ENCODE measurements at places on chromosomes 5 and 9.
A peak's percentile ranks its signal among the peaks of the same experiment; 100 is the strongest.

DNA sequence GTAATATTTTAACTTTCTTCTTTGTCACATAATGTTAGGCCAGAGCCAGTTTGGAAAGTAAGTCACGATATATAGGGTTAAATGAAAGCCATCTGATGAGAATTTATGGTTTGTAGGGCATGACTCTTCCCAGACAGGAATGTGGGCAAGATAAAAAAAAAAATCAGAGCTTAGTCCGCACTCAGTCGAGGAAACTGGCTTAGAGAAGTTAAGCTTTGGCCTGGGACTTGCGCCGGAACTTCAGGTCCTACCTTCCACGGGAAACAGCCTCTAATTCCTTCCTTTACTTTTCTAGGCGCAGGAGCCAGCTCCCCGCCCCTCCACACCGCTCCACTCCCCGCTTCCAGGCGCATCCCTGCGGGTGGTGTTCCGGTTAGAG, 475 bp downstream of the DDX31 start:
- peak; percentile 43 for DNase-seq

DNA sequence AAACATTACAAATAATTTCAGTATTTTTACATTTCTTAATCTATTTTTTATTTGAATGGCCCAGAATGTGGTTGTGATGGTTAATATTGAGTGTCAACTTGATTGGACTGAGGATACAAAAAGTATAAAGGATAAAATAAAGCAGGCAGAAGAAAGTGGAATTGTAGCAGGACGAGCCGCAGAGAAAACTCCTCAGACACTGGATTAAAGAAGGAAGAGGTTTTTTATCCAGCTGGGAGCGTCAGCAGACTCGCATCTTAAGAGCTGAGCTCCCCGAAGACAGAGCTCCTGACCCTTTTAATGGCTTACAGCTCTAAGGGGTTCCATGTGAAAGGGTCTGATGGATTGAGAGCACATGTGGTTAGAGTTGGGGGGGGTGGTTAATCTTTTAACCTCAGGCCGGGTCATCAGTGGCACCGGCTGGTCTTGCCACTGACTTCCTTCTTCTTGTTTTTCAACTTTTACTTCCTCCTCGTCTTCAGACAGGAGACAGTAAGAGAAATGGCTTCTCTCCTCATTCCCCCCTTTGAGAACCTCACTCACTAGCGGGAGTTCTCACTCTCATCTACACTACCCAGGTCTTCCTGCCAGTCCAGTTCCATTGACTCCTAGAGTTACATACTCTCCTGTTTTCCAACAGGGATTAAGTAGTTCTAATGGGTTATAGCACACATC, 80.0 kb downstream of the TMEM161B start:
- no peak for DNase-seq

DNA sequence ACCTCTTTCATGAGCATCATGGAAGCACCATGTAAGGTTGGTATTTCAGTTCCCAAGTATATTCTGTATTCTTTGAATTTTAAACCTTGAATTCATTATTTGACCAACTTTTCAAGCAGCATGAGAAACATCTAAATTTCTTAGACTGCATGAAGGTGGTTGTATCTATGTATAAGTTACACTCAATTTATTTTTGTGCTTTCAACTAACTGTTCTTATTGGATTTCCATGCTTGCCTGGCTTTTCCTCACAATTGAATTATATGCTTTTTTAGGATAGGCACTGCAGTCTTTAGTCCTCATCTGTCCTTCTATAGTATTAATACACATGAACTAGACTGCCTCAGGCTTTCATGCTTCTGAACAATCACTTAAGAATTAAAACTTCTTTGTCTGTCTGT, 134.0 kb downstream of the CEP120 start:
- no peak for DNase-seq

GRCh38 chr5:127001621-127002296, 28.6 kb downstream of the MARCHF3 start:
- DNase-seq: no peak

DNA sequence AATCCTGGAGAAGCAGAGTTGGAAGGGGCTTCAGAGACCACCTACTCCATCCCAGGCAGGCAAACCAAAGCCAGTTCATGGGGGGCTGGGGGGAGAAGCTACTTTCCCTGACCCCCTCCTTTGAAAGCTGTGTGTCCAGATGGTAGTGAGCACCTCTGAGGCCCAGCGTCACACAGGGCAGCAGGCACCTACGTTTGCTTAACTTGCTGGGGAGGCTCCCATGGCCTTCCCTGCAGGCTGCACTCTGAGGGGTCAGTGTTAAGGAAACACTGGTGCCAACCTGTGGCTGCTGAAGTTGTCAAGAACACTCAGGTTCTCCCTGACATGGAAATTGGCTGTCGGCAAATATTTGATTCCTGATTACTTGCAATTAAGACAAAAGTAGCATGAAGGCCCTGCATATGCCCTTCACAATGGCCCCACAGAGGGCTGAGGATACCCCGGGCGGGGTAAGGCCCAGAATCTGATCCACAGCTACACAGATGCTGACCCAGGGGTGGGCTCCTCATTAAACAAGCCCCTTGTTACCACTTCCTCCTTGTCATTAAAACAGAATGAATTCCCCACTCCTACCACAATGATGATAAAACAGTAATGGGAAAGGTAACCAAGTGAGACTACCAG, 208.5 kb downstream of the FSTL4 start:
- DNase-seq: no peak

DNA sequence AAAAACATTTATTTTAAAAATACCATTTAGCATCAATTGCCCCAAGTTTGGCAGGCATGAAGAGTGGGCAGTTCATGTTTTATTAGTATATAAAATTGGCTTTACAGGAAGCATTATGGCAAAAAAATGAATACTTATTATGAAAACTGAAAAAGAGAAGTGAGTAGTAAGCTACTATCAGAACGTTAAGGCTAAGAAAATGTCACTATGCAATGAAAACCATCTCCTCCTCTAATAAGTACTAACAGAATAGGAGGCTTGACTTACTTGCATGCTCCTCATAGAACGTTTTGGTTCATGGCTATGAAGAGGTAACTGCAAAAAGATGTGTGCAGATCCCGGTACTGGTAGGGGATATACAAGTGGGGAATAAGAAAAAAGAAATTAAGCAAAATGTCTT, 23.6 kb downstream of the TICAM2 start:
- DNase-seq: no peak

GRCh38 chr5:146450002-146450401, 2.9 kb downstream of the TCERG1 start:
- DNase-seq: no peak

GRCh38 chr5:36870399-36871040, 6.0 kb upstream of the NIPBL start:
- DNase-seq: peak; percentile 89
